Stimulated activated CD4-positive, alpha-beta T cell treated with anti-CD3 and anti-CD28 coated beads, Interleukin-1b, Interleukin-23, amount 100 ng/mL, for 1 hour (primary cell): ENCODE measurements at places on chromosomes 3 and 15.

- no peak for DNase-seq
Observed at GRCh38 chr3:151541178-151541577, 80.3 kb upstream of the IGSF10 start.

- DNase-seq, result no peak
Observed at GRCh38 chr3:123098426-123099330, 31.9 kb downstream of the PDIA5 start.

DNA sequence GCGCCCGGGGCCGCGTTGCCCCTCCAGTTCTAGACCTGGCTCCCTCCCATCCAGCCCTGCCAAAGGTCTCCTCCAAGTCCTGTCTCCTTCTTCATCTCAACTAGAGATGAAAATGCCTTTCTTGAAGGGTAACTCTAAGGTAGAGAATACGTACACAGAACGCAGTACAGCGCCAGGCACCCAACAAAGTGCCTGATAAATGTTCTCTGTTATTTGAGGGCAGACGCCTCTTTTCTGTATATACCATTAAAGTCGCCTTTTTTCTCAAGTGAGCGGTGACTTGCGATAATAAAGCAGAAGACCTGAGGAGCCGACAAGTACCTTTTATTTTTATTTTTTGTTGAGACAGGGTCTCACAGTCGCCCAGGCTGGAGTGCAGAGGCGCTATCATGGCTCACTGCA, 809 bp downstream of the CRTAP start:
- no peak for DNase-seq

DNA sequence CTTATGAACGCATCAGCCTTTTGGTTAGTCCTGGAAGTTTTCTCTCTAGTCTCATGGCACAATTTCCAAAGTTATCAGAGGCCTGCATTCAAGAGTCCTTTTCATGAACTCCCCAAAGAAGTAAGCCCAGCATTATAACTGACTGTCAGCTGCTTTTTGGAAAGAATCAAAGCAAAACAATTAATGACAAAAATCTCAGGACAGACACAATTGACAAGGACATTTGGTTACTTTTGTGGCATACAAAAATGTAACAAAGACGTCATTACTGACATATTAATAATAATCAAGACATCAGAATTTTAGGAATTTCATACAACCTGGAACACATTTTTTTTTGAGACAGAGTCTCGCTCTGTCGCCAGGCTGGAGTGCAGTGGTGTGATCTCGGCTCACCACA, 21.2 kb downstream of the KATNBL1 start:
- no peak for DNase-seq

GRCh38 chr3:186365202-186365974, 3.4 kb upstream of the DGKG start:
- no peak for DNase-seq

DNA sequence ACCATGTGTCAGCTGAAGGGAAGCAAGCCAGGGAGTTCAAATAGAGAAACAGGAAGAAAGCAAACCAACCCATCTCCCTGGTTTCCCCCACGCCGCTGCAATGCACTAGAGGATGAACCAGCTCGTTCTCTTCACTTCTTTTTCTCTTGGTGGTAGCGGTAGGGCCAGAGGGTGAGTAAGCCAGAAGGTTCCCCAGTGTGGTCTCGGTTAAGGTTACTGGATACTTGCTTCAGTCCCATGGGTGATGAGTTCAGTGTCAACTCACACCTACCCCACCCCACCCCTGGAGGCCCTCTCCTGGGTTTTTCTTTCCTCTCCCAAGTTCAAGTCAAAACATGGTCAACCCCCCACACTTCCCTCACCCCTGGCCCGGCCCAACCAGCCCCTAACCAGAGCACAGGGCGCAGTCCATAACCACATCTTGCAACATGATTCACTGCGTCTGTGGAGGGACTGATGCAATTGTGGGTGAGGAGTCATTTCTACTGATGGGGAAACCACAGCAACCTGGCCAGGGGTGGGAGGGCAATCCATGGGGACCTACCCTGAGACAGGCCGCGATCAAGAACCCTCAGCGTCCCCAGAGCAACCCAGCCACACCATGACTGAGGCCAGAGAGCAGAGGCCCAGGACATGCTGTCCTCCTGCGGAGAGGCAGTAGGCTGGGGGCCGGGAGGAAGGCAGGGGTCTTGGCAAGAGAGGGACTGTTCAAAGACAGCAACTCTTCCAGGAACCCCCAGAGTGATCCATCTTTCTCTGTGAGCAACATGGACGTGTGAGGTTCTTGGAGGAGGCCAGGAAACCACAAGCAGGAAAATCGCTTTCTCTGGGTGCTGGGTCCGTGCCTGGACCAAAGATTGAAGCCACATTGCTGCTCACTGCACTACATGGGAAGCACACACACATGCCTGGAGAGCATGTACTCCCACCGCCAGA, 276.6 kb downstream of the UACA start:
- DNase-seq, result no peak

DNA sequence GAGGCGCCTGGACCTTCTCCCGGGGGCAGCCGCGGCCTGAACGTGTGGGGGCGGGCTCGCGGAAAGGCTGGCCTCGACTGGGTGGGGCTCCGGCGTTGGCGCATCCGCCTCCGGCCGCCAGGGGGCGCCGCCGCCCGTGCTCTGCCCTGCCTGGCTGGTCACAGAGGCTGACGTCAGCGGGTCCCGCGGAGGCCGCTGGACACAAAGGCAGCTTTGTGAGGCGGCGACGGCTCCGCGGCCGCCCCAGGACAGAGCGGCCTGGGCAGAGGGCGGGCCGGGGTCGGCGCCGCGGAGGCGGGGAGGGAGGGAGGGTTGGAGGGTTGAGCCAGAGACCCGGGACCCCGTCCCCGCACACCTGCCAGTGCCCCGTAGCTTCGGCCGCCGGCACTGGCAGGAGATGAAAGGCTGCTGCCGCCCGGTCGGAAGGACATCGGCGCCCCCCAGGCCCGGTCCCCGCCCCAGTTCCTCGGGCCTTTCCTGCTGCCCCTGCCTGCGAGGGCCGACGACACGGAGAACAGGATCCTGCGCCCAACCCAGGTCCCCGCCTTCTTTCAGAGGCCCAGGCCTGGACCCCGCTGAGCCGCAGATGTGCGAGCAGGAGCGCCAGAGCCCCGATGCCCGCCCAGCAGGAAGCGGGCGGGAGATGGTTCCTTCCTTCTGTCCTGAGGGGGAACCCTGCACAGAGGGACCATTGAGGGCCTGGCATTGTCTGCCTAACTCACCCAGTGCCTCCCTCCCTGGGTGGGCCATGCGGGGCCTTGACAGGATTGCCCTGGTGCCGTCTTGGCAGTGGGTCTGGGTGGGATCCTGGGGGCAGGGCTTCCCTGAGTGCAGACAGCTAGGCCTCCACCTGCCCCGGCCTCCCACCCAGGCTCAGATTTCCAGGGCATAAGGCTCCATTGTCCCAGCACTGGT, 8.7 kb upstream of the SEMA3B start:
- DNase-seq, result peak; percentile 43

DNA sequence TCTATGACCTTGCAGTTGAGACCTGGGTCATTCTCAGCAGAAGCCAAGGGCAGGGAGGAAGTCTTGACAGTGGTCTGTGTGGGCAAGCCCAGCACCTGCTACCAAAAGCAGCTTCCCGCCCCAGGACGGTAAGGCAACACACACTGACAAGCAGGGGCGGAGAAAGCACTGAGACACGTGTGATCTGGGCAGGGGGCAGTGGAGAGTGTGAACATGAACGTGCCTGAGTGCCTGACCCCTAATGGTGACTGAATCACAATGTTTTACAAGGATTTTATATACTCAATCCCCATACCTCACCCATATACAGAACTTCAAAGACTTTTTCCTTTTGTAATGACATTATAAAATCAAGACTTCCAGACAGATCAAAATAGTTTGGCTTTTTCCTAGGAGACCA, 35.2 kb downstream of the ANP32A start:
- no peak for DNase-seq

DNA sequence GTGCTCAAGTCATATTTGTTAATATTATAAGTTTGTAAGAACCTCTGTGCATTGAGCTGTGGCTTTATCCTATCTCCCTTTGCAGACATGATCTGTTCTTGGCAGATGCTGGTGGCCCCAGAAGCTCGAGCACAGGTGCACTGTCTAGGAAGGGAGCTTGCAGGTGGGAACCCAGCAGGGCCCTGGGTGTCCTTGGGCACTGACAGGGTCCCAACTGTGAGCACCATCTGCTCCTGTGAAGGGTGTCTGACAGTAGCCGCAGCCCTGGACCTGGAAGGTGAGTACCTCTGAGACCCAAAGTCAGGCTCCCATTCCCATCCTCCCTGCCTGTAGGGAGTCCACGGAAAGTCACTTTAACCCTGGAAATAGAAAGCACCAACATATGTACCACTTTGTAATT, 2.4 kb upstream of the REC114 start:
- no peak for DNase-seq

- DNase-seq, result no peak
Observed at GRCh38 chr3:142319912-142320311, 94.5 kb upstream of the GK5 start.

- DNase-seq, result no peak
Observed at GRCh38 chr3:126522363-126522788, 1.6 kb upstream of the CHST13 start.

DNA sequence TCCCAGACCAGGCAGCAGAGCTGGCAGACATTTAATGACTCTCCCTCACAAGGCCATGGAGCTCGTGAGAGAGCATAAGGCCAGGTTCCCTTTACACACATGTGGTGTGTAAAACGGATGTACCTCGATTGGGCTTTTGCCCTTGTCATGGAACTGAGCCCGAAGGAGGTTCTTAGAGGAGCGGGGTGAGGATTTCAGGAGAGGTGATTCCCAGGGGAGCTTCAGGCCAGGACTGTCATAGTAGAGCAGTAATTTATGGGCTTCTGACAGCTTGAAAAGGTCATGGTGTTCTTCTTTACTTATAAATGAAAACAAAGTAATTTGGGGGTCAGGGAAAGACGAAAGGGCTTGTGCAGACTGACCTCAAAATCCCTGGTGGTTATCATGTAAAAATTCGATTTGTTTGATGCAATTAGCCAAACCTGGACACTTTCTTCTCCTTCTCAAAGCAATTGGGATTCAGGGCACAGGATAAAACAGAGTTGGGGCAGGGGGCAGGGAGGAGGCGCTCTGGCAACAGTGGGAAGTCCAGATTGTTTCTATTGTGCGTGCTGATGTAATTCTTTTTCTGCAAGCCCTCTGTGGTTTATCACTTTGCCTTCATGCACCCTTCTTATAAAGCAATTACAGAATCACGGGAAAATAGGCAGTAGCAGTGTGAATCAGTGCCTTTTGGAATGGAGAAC, 51.0 kb downstream of the CACNA1D start:
- no peak for DNase-seq

GRCh38 chr3:31848911-31849310, 132.2 kb downstream of the OSBPL10 start:
- DNase-seq, result no peak

DNA sequence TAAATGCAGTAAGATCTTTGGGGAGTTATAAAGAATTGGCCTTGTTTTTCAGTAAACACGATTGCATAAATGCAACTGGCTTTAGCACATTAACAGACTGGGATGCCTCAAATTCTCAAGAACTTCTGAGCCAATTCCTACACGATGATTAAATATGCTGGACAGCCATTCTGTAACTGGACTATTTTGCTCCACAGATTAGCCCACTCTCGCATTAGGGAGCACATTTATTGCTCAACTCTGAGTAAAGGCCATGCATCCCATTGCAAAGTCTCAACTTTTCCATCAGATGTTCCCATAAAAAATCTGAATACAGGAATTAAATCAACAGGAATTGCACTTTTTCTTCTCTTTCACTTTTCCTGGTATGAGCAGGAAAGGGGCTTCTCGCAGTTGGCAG, 66.7 kb upstream of the PRICKLE2 start:
- no peak for DNase-seq

GRCh38 chr3:194569252-194569651, 64.0 kb downstream of the TMEM44 start:
- DNase-seq, result no peak

DNA sequence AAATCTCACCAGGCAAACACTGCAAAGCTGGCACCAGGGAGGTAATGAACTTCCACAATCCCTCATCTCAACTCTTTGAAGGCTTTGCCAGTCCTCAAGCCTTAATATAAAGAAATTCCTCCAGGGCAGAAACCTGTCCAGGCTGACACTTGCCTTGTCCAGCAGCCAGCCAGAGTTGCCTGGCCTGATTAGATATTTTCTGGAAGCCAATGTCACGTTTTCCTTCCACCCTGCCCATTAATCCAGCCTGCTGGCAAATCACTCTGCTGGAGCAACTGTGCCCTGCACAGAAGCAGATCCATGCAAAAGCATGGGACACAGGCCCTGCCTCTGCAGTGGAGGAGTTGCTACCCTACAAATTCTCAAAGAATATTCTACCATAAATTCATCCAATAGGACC, 56.5 kb downstream of the HEG1 start:
- no peak for DNase-seq

- DNase-seq, result no peak
Observed at GRCh38 chr15:70289191-70289955, 191.7 kb upstream of the TLE3 start.

- DNase-seq, result no peak
Observed at GRCh38 chr3:108664266-108664665, 74.7 kb downstream of the DZIP3 start.

DNA sequence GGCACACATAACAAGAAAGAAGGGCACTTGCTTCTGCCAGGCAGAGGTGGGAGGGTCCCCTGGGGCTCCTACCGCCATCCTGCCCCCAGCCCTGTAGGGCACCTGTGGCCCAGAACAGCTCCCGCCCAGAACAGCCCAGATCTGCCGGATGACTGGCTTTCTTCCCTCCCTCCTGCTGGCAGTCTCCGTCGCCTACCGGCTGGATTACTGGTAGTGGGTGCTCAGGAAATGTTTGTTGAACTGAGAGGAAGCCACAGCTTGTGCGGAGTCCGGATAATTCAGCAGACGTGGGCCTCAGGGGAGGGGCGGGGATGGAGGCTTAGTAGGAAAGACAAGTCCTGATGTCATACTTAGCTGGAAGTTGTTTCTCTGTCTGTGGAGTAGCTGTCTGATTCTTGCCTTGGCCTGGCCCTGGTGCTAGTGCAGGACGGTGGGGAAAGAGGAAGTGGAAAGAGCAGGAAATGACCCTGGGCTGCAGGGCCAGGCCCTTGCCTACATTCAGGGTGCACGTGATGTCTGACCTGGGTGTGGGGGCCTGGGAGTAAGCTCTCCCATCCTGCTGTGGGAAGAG, 6.7 kb downstream of the CCDC9B start:
- no peak for DNase-seq

DNA sequence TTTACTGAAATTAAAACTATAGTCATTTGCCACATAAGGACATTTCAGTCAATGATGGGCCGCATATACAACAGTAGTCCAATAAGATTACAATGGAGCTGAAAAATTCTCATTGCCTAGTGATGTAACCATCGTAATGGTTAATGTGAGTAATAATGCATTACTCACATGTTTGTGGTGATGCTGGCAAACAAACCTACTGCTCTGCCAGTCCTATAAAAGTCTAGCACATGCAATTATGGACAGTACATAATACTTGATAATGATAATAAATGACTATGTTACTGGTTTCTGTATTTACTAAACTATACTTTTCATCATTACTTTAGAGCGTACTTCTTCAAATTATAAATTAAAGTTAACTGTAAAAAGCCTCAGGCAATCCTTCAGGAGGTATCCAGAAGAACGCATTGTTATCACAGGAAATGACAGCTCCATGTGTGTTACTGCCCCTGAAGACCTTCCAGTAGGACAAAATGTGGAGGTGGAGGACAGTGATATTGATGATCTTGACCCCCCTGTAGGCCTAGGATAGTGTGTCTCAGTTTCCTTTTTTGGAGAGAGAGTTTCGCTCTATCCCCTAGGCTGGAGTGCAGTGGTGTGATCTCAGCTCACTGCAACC, 102.7 kb downstream of the ATP1B3 start:
- no peak for DNase-seq

- no peak for DNase-seq
Observed at GRCh38 chr15:62419192-62419591, 254.1 kb upstream of the C2CD4B start.
